ENCODE measurements at places on chromosomes 13 and 19.

DNA sequence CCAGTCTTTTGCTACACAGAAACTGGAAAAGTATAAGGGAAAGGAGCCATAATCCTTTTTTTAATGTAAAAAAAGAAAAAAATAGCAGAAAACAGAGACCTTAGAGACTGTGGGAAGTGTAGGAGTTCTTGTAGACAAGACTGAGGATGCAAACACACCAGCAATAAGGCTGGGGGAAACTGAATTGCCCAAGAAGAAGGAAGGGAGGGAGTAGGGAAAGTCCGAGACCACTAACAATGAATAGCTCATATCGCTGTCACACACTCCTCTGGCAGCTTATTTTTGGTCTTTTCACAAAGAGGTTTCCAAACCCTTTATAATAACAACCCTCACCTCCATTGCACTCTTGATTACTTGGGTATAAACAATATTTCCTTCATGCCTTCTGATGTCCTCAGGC, 952.0 kb downstream of the SLITRK5 start:
- no peak for DNase-seq

DNA sequence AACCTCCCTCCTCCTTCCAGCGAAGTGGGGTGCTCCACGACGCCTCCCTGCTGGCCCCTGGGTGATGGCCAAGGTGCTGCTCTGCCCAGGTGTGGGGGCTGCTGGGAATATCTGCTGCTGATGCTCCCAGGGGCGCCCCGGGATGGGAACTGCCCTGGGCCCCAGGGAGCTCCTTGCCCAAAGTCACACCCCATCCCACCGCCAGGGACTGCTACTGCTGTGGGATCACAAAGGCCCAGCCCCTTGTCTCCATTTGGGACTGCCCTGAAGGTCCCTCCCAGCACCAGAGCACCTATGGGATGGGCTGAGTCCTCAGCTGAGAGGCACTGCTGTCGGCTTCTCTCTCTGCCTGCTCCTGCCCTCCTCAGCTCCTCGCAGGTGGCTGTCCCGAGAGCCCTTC, 19.0 kb downstream of the CHST8 start:
- DNase-seq, result no peak

DNA sequence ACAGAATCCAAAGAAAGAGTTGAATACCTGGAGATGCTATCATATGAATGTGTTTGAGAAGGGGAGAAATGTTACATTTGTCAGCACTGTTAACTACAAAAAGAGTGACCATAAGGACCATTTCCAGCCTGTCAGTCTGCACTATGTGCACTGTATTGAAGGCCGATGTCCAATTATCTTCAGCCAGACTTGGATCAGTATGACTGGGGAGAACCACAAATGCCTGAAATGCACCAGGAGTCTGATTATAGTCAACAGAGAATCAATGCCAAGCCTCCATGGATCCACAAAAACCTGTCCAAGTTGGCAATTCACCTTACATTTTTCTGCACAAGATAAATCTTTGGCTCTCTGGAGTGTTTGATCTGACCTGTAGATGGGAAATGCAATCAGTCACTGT, 697.5 kb upstream of the SGCG start:
- DNase-seq, result peak; percentile 19

DNA sequence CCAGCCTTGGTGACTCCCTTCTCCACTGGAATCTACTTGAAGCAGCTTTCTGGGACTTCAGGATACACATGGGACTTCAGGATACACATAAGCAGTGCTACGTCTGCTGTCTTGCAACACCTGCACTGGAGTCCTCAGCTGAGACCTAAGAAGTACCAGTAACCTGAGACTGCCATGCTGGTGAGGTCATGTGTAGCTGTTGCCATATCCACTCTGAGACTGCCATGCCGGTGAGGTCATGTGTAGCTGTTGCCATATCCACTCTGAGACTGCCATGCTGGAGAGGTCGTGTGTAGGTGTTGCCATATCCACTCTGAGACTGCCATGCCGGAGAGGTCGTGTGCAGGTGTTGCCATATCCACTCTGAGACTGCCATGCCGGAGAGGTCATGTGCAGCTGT, 937.9 kb downstream of the EFNB2 start:
- no peak for DNase-seq

- DNase-seq, result no peak
These were observed 6.4 kb downstream of the ERFL start for GRCh38 chr19:41921577-41922576.

- no peak for DNase-seq
These were observed 112.7 kb upstream of the TSHZ3 start for GRCh38 chr19:31461814-31462539.

- DNase-seq, result no peak
These were observed 42.2 kb upstream of the HNRNPA1L2 start for GRCh38 chr13:52599848-52600603.

DNA sequence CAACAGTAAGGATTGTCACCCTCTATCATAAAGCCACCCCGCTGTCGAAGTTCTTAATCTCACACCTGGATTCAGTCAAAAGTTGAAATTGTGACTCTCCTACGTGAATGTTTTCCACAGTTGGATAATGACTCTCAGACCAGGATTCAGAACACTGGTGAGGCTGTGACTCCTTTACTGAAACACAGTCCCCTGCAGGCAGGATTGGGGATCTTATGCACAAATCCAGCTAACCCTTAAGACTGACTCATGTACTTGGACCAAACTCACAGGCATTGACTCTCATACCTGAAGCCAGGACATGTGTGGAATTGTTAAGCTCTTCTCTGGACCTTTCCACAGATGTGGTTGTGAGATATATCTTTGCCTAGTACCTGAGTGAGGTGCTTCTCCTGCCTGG, 46.8 kb downstream of the ZNF85 start:
- DNase-seq, result no peak

DNA sequence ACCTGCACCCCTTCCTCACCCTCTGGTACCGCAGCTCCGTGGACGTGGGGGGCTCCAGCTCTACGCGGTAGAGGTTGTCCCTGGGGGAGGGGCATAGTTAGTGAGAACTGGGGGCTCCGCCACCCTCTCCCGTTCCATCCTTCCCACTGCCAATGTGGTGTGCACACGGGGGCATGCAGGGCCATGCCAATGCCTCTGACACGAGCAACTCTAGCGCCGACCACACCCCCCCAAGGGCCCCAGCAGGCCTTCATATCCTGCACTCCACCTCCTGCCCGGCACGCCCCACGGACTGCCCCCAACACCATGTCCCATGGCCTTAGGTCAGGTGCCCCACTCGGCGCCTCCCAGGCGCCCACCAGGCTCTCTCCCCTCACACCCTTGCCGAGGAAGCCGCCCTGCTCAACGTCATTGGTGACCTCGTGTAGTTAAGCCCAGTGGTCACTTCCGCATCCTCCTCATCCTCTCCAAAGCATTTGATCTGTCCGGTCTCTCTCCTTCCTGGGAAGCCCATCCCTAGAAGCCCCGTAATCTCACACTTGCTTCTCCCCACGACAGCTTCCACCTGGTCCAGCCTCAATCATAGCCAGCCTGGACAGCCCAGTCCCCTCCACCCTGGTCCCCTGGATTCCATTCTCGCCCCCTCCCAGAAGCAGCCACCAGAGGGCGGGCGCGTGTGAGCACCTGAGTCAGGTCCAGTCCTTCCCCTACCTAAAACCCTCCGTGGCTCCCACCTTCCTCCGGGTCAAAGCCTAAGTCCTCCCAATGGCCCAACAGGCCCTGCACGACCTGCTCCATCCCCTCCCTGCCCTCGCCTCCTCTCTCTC, 2.1 kb downstream of the SEMA6B start:
- no peak for DNase-seq

DNA sequence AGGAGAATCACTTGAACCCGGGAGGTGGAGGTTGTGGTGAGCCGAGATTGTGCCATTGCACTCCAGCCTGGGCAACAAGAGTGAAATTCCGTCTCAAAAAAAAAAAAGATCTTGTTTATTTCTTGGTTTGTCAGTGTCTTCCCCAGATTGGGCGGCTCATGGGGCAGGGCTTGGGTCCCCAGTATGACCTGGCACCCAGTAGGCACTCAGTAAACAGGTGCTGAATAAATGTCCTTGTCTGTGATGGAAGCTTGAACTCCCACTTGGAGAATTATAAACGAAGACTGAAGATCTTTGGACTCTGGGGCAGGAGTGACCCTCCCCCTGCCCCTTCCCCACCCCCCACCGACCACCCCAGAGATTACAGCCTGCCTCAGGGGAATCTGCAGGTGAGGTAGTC, 9.9 kb upstream of the FUT5 start:
- DNase-seq, result no peak

- DNase-seq, result no peak
These were observed 38.2 kb downstream of the NFIC start for GRCh38 chr19:3404324-3405260.

DNA sequence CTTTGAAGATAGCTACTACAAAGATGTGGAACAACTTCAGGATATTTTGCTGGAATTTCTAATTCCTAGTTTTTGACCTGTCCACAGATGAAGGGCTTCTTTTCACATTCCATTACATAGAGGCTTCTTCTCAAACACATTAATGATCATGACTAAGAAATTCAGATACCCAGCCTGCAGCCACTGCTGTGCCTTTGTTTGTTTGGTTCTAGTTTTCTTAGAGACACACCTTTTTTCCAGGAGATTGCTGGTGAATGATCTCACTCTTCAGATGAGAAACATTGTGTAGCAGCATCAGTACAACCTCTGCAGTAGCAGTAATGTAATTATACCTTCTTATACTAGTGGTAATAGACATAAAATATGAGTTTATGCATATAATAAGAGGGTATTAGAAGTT, 5.0 kb downstream of the TDRD3 start:
- no peak for DNase-seq

DNA sequence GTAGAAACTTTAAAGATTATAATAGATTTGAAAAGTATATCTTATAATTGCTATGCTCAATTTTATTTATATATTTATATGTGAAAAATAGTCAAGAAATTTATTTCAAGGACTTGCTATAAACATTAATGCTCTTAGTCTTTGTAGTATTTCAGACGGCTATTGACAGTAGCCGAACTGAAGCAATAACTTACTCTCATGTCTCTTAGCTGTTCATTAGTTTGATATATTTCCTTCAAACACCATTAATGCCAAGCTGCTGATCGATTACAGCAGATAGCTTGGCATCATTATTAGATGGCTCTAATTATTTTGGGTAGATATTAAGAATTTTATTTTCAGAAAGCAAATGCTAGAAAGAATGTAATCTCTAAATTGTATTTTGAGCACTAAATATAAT, 1151.5 kb upstream of the SPRY2 start:
- DNase-seq, result no peak

DNA sequence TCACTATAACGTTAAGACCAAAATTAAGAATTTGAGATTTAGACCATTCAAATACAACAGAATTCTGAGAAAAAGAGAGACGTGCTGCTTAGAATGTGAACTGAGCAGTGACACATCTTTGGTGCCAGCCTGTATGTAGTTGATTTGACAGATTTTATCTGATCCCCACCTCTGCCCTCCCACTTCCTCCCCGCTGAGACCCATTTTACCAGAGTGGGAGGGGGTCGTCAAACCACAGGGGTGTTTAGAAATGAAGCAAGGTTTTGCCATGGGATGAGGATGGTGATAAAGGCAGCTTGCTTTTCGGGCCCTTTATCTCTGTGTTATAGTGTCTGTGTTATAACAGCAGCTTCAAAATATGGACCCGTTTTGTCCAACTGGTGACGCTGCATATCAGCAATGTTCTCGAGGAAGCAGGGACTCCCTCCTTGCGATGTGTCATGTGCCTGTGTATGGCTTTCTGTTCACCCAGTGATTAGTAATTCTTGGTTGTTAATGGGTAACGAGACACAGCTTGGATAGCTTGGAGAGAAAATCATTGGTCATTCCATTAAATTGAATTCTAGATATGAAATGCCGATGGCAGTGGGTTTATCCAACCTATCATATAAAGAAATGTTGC, 125.0 kb downstream of the HS6ST3 start:
- no peak for DNase-seq

DNA sequence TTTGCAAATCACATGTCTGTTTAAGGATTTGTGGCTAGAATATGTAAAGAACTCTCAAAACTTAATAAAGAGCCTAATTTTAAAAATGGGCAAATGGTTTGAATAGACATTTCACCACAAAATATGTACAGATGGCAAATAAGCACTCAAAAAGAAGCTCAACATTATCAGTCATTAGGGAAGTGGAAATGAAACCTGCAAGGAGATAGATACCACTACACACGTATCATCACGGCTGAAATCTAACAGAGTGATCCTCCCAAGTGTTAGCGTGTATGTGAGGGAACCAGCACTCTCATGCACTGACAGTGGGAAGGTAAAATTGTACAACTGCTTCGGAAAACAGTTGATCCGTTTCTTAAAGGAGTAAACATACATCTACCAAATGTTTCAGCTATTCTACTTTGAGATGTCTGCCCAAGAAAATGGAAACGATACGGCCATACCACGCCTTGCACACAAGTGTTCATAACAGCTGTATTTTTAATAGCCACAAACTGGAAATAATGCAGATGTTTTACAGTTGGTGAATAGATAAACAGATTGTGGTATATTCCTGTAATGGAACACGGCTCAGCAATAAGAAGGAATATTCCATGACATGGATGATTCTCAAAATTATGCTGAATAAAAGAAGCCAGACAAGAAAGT, 14.5 kb downstream of the ARHGEF7 start:
- DNase-seq, result no peak

DNA sequence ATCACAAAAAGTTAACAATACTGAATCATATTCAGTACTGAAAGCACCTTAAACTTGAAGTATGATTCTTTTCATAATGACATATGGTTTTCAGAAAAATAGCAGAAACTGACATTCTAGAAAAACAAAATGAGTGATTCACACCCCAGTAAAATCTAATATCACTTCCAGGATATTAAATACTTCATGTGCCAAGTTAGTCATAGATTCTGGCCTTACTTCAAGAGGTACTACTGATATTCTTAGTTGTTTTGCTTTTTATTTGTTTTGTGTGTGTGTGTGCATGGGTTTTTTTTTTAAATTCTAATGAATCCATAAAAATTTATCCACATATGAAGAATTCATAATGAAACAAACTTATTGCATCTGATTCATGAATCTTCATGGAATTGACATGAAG, 207.9 kb upstream of the UFM1 start:
- DNase-seq, result no peak

GRCh38 chr13:98406971-98407370, 169.9 kb downstream of the STK24 start:
- no peak for DNase-seq

DNA sequence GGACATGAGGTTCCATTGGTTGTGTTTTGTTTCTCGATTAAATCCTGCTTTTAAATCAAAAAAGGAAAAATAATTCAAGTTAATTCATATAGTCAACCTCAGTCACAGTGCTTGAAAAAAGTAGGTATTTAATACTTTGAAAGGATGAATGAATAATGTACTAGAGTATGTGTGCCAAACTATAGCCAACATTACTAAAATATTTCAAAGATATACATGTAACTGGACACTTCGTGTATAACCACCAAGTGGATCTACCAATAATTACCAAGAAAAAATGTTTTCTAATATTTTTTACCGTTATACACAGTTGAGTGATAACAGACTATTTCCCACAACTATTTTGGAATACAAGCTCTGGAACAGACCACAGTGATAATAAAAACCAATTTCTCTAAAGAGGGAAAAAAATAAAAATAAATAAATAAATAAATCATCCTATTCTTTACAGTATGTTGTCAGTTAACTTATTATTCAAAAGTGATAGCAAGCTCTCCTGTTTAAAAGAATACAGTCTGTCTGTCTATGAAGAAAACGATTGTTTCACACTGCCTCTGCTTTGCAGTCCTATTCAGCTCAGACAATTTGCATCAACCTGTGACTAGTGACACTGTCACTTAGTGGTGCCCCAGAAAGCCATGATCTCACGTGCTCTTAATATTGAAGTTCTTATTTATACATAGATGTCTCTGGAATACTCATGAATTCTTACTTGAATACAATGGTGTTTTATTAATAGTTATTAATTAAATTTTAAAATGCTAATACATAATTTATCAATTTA, 58.2 kb downstream of the UBL3 start:
- no peak for DNase-seq

All from cerebellar nuclear complex (tissue), 1 donor.